ENCODE measurements at places on chromosomes 6 and 20. TPM values are rescaled to one million over a fixed set of nuclear protein-coding genes. Genes with fewer than 3 reads are reported as not detected.
A peak's percentile ranks its signal among the peaks of the same experiment; 100 is the strongest.

DNA sequence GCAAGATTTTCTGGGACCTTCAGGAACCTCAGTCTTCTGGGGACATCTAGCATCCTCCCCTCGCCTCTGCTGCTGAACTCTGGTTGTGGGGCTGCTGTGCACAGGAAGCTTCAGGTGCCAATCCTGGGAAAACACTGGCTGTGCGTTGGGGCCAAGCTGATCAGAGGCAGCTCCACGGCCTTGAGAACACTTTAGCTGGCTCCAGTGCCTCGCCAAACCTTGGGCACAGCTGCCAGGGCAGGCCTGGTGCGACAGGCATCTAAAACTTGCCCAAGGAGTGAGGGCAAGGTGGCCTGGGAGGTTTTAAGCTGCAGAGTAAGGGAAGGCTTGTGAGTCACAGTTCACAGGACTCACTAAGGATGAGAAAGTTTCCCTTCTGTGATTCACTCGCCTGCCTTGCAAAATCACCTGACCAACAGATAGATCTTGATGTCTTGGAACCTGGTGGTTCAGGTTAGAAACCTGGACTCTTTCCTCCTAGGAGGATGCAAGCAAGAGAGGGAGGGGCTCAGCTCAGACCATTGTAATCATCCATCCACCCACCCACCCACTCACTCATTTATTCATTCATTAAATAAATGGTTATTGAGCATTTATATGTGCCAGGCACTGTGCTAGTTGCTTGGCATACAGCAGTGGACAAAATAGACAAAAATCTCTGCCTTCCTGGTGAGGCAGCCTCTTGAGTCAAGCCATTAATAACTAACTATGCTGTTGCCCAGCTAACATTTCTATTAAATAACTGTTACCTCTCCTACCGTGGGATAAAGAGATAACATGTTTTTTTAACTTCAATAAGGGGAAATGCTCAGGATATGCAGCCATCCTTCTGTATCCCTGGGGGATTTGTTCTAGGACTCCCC is 2.5 kb upstream of the SPATS1 start:
- no peak for DNase-seq
- H3K27me3 ChIP-seq: peaks cover 23% of the 10 kb centered on the region
- no peaks in the 10 kb centered on the region for H3K36me3 ChIP-seq
- peaks cover 7% of the 10 kb centered on the region for H3K4me1 ChIP-seq
- no peak overlapping the region for H3K27ac ChIP-seq

DNA sequence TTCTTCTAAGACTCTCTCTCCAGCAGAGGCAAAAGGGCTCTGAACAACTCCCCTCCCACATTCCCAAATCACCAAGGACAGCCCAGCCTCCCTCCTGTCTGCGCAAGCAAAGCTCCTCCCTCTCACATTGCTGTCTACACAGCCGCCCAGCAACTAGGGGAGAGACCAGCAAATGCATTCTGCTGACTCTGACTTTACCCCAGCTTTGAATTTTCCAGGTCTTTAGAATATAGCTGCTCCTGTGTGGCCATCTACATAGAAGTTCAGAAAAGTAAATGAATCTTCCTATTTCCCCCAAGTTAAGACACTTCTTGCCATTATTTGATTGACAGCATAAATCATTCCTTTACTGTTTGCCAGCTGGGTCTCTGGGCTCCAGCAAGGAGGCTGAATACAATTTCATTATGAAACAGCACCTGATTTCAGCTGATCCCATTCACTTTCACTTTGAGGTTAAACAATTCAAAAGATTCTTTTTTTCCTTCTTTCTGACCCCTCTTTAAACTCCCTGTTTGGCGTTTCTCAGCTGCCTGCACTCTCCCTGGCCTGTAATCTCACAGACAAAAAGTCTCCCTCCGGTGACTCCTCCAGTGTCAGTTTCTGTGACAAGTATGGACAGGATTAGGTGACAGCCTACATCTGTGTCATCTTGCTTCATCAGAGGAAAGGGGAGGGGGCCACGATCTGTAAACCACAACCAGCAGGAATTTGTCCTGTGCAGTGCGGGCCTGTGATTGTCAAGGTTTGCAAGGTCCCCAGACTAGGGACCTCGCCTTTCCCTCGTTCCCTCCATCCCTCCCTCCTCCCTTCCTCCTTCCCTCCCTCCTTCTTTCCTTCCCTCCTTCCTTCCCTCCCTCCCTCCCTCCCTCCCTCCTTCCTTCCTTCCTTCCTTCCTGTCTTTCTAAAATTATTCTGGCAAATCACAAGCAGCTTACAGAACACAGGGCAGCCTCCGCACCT is 205.6 kb upstream of the RIN2 start:
- H3K4me3 ChIP-seq: no peak overlapping the region
- peak; percentile 77 for DNase-seq
- H3K4me1 ChIP-seq: peaks cover 4% of the 10 kb centered on the region
- no peaks in the 10 kb centered on the region for H3K27me3 ChIP-seq
- peak overlapping the region; percentile 15 for H3K27ac ChIP-seq

DNA sequence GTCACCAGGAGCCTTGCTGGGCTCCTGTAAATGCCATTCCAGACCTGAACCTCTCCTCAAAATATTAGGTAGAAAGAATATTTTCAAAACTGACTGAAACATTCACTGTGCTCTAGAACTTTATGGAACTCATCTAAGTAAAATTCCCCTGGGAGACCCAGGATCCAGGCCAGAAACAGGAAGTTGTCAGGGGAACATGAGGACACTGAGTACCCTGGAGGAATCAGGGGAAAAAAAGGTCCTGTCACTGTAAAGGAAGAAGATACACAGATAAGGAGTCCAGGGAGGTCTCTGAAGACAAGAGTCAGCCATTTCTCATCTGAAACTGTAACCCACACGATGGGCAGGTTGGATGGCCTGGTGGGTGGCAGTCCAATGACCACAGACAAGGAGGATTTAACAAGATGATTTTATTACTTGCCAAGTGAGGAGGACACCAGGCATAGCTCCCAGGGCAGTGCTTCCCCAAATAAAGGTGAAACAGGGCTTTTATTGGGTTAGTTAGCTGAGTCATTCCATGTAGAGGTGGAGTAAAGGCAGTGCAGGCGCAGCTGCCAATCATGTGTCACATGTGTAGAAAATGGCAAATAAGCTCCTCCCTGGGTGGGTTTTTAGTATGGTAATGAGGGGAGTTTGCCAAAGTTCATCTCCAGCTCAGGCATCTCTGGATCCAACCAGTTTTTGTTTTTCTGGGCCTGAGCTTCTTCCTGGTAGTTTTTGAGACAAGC is 138.5 kb downstream of the RCAN2 start:
- no peaks in the 10 kb centered on the region for H3K27me3 ChIP-seq
- H3K4me3 ChIP-seq: no peak overlapping the region
- H3K36me3 ChIP-seq: no peaks in the 10 kb centered on the region
- no peak for DNase-seq
- H3K27ac ChIP-seq: no peak overlapping the region

Gene RIPPLY2
- total RNA-seq: not detected

DNA sequence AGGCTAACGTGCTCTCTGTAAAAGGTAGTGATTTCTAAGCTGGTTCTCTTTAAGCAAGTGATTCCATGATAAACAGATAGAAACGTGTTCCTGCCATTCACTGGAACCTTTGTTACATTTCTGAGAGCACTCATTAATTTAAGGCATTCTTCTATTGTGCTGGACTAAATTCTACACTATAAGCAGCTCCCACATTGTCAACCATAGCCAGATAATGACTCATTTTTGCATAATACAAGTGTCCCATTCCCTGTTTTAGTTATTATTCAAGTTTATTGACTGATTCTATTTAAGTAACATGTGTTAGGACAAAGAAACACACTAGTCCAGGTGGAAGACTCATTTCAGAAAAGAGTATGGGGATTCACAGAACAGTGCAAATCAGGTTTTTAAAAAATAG is 13.5 kb upstream of the XRN2 start:
- DNase-seq: no peak
- no peaks in the 10 kb centered on the region for H3K4me1 ChIP-seq
- H3K4me3 ChIP-seq: no peak overlapping the region
- no peaks in the 10 kb centered on the region for H3K27me3 ChIP-seq

DNA sequence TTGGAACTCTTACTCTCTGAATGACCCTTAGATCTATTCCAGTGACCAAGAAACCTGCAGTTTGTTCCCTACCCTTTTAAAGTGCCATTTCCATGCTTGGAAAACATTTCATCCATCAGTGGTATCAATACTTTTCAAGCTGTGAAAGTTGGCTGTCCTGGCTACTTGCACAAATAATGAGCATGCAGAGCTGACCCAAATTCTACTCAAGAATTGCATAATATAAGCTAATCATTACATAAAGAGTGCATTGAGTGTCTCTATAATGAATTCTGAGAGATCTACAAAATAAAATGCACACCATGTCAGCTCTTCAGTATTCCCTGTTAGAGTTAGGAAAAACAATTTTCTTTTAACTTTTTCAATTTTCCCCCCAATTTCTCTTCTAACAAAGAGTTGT is 181.3 kb upstream of the HS3ST5 start:
- H3K27me3 ChIP-seq: no peaks in the 10 kb centered on the region
- H3K4me3 ChIP-seq: no peak overlapping the region
- no peaks in the 10 kb centered on the region for H3K36me3 ChIP-seq
- no peaks in the 10 kb centered on the region for H3K4me1 ChIP-seq
- no peak overlapping the region for H3K27ac ChIP-seq

Gene EFCAB8
- total RNA-seq: 0.49 TPM

DNA sequence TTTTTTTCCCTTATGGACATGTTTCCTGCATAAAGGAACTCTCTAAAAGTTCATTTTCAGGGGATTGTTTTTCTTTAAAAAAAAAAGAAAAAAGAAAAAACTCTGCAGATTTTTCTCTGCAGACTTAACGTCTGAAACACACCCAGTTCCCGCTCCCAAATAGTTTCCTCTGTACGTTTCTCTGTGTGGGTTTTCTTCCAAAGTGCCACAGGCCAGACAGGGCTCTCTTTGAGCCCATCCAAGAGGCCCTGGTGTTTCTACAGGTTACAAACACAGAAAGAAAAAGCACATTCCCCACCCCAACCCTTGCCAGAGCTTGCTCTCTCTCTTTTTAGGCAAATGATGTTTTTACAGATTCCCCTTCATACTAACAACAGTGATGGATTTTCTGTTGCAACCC is 258.6 kb downstream of the FNDC1 start:
- no peaks in the 10 kb centered on the region for H3K36me3 ChIP-seq
- H3K27me3 ChIP-seq: no peaks in the 10 kb centered on the region
- no peaks in the 10 kb centered on the region for H3K4me1 ChIP-seq
- DNase-seq: no peak

DNA sequence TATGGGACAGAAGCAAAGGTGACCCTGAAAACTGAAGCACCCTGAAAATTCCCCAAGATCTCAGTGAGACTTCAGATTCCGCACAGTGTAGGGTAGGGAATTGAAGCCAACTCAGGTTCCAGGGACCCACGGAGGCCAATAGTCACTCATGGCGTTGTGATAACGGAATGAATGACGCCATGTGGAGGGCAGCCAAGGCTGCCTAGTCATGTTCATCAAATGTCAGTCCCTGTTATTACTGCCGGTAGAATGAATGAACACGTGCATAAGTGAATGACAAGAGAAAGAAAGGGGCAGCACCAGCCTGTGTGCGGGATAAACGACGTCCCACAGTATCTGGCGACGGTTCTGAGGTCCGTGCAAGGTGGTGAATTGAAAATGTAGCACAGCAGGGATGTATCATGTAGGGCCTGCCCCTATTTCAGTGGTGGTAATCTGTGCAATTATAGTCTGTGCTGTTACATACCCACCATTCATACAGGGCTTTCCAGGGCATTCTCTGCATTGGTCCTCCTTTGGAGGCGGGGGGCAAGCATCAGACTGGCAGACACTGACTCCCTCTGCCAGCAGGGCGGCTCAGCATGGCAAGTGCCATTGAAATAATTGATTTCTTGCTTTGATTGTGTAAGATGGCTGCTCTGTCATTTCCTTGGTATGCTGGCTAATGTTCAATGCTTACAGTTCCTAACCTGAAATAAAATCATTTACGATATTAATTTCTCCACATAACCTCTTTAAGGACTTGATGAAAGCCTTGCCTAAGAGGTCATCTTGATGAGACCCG is 386.9 kb downstream of the CDH4 start:
- no peaks in the 10 kb centered on the region for H3K4me1 ChIP-seq
- H3K27me3 ChIP-seq: peaks cover 12% of the 10 kb centered on the region
- H3K27ac ChIP-seq: no peak overlapping the region
- H3K4me3 ChIP-seq: no peak overlapping the region
- H3K36me3 ChIP-seq: no peaks in the 10 kb centered on the region

Gene RRAGD
- 11.8 TPM for total RNA-seq

DNA sequence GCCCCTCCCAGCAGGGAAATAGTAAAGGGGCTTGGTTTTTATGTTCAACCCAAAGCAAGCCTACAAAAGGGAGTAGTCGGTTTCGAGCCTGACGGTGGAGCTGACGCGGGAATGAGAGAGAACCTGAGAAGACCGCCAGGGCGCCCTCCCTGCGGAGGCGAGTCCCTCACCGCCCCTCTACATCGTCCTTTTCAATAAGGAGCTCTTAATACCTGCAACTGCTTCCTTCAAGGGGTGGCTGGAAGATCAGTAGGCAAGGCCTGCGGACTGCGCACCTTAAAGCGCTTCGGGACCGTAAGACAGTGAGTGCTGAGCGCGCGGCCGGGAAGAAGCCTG is 709 bp upstream of the ZNF76 start:
- no peaks in the 10 kb centered on the region for H3K36me3 ChIP-seq
- DNase-seq: peak; percentile 76
- H3K27me3 ChIP-seq: no peaks in the 10 kb centered on the region
- H3K4me1 ChIP-seq: peaks cover 36% of the 10 kb centered on the region
- H3K4me3 ChIP-seq: peak overlapping the region; percentile 89

GRCh38 chr20:32477594-32478512 is 107.3 kb downstream of the NOL4L start:
- H3K4me1 ChIP-seq: peaks cover 95% of the 10 kb centered on the region
- H3K36me3 ChIP-seq: no peaks in the 10 kb centered on the region
- peak; percentile 71 for DNase-seq
- H3K4me3 ChIP-seq: no peak overlapping the region
- H3K27me3 ChIP-seq: no peaks in the 10 kb centered on the region

Gene KCNK17
- 1.1 TPM for total RNA-seq

GRCh38 chr6:1137849-1138248 is 174.0 kb upstream of the FOXQ1 start:
- DNase-seq: no peak
- H3K4me1 ChIP-seq: peaks cover 8% of the 10 kb centered on the region
- H3K27me3 ChIP-seq: no peaks in the 10 kb centered on the region
- no peaks in the 10 kb centered on the region for H3K36me3 ChIP-seq
- no peak overlapping the region for H3K27ac ChIP-seq
- H3K4me3 ChIP-seq: no peak overlapping the region

DNA sequence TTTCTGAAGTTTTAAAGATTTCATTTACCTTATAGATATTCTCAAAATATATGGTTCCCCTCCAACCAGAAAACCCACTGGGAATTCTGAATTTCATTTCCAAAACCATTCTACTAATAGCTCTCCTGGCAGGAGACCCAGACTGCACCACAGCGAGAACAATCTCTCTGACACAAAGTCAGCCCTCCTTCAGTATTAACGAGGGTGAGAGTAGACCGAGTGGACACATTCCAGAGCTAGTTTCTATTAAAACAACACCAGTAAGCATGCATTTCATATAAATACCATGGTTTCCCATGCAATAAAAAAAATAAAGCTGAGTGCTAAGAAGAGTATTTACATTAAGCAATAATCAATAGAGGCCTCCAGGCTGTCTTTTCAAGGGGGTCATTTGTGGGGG is 899.6 kb upstream of the SLC35B3 start:
- no peak for DNase-seq
- H3K27me3 ChIP-seq: no peaks in the 10 kb centered on the region
- H3K4me1 ChIP-seq: no peaks in the 10 kb centered on the region
- H3K27ac ChIP-seq: no peak overlapping the region

Gene EEF1E1
- 21.9 TPM for total RNA-seq

Gene PREX1
- total RNA-seq: 12.8 TPM

GRCh38 chr6:159716247-159717096 is 10.8 kb upstream of the WTAP start:
- peak overlapping the region; percentile 22 for H3K4me3 ChIP-seq
- DNase-seq: peak; percentile 89
- no peaks in the 10 kb centered on the region for H3K36me3 ChIP-seq
- no peaks in the 10 kb centered on the region for H3K27me3 ChIP-seq
- H3K27ac ChIP-seq: peak overlapping the region; percentile 82
